ENCODE measurements at places on chromosomes 5 and 9.

- DNase-seq = no peak
Measured at GRCh38 chr5:147081311-147081764, 153.5 kb upstream of the STK32A start.

- peak; percentile 77 for DNase-seq
Measured at GRCh38 chr5:41793141-41793770, 77.0 kb downstream of the OXCT1 start.

- no peak for DNase-seq
Measured at GRCh38 chr5:77229887-77230286, 19.4 kb downstream of the PDE8B start.

GRCh38 chr5:39835371-39835770 is 410.6 kb upstream of the DAB2 start:
- DNase-seq = no peak

DNA sequence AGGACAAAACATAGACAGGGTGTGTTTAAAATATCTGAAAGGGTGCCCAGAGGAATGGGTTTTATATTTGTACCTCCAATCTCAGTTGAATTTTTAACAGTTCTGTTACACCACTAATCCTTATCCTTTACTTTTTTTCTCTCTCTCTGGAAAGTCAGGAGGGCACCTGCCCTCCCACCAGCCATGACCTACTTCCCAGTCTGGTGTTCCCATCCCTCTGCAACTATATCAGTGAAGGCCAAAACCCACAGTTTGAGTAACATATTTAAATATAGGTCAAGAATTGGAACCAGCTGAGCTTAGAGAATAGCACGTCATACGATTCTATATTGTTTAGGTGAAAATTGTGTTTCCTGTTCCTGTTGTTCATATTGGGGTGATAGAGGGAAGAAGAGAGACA is 229.8 kb downstream of the NTRK2 start:
- no peak for DNase-seq

DNA sequence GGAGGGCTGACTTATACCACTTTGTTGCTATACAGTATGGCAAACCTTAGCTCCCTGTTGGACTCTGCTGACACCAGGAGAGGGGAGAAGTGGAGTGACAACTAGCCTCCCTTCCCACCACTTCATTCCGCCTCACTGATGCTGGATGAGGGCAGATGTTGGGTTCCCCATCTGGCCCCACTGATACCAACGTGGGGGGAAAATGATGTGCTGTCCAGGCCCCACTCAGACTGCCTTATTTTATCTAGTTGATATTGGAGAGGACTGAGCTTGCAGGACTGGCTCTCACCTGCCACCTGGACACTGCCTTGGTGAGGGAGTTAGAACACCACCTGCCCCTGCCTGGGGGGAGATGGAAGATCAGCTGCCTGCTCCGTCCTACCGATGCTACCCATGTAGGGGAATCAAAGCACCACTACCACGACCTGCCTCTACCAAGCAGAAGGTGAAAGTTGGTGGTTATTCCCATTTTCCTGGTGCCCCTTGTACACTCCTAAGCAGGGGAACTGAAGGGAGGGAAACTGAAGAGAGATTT is 292.1 kb downstream of the GADD45G start:
- no peak for DNase-seq

- DNase-seq = no peak
Measured at GRCh38 chr5:67383451-67383850, 186.9 kb upstream of the CD180 start.

DNA sequence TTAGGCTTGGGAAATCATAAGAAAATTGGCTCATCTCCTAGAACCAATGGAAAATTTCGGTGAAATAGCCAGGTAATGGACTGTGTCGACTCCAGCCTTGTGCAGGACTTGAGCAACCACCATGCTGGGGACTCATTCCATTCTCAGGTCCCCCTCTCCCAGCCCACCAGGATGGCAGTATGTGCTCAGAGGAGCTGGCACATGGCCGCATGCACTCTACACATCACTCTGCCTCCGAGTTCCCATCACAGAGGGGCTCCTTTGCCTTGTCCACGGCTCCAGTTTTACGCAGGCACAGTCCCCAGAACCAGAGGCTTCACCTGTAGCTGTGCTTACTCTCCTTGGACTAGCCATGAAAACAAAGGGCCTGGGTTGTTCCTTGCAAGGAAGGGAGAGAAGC is 149.3 kb downstream of the PAX5 start:
- DNase-seq = no peak

- no peak for DNase-seq
Measured at GRCh38 chr5:53319315-53319714, 161.1 kb upstream of the FST start.

Measured in right hindlimb (tissue), 1 donor.